Body of pancreas (tissue), 4 donors: ENCODE measurements at places on chromosomes 12 and 14.
A peak's percentile ranks its signal among the peaks of the same experiment; 100 is the strongest.

- no peak for DNase-seq
Observed at GRCh38 chr12:86660488-86661147, 404.4 kb upstream of the MGAT4C start.

GRCh38 chr12:1058423-1058822 lies 67.4 kb downstream of the ERC1 start:
- DNase-seq, result no peak

- no peak for DNase-seq
Observed at GRCh38 chr12:90576707-90577106, 378.3 kb downstream of the CCER1 start.

DNA sequence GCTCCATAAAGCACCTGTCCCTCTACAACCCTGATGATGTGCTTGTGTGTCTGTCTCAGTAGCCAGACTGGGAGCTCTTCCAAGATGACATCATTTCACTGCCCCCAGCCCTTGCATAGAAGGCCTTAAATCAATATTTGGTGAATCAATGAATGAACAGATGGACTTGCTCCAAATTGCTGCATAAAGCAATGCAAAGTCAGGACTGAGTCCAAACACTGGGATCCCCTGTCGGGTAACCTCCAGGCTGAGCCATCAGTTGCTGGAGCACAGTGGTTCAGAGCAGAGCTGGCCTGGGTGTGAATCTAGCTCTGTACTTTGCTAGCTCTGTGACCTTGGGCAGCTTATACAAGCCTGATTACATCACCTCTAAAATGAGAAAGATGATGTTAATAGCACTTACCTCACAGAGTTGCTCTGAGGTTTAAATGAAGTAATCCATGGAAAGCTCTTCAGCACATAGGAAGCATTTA lies 120.3 kb upstream of the VASH1 start:
- peak; percentile 15 for DNase-seq

GRCh38 chr12:32906399-32907165 lies 10.0 kb upstream of the PKP2 start:
- DNase-seq, result no peak

- DNase-seq, result no peak
Observed at GRCh38 chr12:46360908-46361666, 11.5 kb downstream of the SLC38A2 start.

DNA sequence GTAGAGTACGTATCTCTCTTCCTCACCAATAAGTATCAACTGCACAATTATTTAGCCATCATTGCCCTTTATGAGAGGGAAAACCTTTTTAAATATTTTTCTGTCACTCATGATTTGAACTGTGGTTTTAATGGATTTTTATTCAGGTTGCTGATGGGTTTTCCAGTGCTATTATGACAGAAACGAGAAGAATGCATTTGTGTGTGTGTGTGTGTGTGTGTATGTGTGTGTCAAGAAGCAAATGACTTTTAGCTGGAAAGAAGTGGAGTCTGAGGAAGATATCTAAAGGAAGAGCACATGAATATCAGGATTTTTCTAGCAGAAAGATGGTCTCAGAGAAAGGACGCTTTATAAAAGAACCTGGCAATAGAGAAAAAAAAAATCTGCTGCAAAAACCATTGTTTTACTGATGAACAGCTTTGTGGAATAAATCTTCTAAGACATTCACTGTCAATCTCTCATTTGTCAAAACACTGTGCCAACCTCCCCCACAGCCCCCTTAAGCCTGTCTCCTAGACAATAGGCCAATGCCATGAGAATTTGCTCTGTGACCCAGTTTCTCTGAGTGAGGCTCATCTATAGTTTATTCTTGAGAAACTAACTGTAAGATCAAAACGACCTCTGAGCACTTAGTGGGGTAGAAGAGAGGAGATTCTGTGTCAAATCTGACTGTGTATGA lies 417.7 kb downstream of the FLRT2 start:
- no peak for DNase-seq

- no peak for DNase-seq
Observed at GRCh38 chr12:68614105-68614679, 3.5 kb downstream of the RAP1B start.

DNA sequence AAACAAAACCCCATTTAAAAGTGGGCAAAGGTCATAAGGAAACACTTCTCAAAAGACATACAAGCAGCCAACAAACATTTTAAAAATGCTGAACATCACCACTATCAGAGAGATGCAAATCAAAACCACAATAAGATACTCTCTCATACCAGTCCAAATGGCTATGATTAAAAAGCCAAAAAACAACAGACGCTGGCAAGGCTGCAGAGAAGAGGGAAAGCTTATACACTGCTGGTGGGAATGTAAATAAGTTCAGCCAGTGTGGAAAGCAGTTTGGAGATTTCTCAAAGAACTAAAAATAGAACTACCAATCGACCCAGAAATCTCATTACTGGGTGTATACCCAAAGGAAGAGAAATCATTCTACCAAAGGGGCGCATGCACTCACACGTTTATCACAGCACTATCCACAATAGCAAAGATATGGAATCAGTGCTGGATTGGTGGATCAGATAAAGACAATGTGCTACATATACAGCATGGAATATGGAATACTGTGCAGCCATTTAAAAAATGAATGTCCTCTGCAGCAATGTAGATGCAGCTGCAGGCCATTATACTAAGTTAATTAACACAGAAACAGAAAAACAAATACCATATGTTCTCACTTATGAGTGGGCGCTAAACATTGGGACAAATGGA lies 102.1 kb upstream of the DAAM1 start:
- DNase-seq, result no peak

DNA sequence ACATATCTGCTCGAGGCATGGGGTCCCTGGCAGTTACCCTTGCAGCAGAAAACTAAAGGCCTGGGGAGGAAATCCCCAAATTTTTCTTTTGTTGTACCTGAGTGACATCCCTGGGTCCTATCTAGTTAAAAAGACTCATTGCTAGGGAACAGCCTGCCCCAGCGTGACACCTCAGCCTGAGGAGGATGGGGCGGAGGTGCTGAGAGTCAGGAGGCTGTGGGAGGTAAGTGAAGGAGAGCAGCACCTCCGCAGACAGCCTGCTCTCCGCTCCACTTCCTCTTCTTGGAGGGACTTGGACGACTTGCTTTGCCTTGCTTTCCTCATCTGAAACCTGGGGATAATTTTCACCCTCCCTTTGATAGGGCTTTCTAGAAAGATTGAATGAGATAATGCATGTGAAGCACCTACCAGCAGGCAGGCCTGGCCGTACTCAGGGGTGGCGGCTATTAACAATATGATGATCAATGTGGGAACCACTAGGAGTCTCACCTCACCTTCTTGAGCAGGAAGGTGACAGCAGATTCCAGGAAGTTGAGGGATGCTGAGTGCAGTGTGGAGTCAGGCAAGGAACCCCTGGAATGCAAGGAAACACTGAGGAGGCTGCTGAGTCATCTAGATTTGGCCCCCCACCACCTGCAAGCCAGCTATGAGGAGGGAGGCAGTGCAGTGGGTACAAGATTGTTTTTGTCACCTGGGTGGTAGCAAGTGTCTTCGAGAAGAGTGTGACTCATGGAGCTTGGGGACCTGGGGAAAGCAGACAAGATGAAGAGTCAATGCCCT lies 23.2 kb downstream of the UBE3B start:
- DNase-seq, result no peak

GRCh38 chr14:100522616-100523099 lies 64.6 kb downstream of the BEGAIN start:
- no peak for DNase-seq

DNA sequence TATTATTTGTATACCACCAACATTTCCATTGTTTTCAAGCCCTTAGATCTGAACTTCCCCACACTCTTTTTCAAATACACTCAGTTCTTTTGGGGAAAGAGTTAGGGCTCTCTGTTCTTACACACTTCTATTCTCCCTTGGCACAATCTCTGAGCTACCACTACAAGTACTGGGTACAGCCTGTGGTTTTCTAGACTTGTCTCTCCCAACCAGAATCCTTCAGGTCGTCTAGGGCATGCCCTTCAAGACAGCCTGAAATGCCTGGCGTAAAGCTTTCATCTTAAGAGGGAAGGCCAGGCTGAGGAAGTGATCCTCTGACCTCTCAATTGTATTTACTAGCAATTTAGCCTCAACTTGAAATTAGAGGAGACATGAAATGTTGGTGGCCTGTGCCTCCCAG lies 1442.0 kb downstream of the AACS start:
- DNase-seq, result no peak

DNA sequence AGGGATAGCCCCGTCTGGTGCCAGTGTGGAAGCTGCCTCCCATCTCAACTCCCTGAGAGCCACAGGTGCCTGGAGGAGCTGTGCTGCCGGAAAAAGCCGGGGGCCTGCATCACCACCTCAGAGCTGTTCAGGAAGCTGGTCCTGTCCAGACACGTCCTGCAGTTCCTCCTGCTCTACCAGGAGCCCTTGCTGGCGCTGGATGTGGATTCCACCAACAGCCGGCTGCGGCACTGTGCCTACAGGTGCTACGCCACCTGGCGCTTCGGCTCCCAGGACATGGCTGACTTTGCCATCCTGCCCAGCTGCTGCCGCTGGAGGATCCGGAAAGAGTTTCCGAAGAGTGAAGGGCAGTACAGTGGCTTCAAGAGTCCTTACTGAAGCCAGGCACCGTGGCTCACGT lies 25.5 kb upstream of the P2RX4 start:
- no peak for DNase-seq

DNA sequence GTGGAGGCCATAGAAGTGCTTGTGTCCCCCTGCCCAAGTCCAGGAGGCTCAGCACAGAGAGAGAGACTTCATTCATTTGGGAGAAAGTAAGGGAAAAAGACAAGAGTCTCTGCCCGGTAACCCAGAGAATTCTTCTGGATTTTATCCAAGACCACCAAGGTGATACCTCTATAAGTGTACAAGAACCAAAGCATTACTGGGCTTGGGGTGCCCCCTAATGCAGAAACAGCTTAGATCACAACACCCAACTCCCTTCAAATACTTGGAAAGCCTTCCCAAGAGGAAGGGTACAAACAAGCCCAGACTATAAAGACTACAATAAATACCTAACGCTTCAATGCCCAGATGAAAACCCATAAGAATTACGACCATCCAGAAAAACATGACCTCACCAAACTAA lies 119.7 kb upstream of the PDE3A start:
- no peak for DNase-seq

DNA sequence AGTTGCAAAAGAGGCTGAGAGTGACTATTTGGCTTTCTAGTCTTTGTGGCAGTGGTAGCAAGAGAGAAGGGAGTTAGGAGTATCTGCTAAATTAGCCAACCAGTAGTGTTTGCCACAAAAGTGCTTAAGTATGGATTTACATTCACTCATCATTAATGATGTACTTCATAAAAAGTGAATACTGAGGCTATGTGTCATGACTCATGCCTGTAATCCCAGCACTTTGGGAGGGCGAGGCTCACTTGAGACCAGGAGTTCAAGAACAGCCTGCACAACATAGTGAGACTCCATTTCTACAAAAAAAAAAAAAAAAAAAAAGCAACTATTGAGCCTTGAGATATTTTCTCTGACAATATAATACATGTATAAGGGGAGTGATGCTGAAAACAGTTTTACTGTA lies 36.8 kb downstream of the CCDC177 start:
- no peak for DNase-seq

DNA sequence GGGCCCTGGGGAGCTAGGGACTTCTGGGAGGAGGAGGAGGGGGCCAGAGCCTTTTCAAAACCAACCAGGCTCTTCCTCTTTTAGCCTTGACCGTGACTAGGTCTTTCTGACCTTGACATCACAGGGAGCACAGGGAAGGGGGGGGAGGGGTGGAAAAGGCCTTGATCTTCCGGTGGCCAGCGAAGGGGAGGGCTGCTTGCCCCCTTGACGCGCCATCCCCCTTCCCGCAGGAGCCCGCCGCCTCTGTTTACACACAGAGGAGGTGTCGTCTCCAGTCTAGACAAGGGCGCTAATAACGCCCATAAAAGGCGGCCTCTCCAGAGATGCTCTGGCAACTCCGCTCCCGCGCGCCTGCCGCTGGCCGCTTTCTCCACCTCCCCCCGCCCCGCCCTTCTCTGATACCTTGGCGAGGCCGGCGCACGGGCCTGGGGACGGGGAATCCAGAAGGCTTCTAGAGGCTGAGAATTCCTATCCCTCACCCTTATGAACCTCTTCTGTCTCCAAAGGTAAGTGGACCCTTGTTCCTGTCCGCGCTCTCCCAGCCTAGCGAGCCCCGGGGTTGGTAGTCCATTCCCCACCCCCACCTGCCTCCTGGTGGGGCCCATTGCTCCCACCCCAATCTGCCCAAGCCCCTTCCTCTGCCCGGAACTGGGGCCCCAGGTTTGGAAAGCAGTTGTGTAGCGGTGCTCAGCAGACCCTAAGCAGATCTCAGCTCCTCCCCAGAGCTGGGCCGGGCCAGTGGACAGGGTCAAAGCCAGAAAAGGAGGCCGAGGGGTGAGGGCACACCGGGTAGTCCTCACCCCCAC lies 4.9 kb upstream of the HOXC12 start:
- DNase-seq, result no peak

DNA sequence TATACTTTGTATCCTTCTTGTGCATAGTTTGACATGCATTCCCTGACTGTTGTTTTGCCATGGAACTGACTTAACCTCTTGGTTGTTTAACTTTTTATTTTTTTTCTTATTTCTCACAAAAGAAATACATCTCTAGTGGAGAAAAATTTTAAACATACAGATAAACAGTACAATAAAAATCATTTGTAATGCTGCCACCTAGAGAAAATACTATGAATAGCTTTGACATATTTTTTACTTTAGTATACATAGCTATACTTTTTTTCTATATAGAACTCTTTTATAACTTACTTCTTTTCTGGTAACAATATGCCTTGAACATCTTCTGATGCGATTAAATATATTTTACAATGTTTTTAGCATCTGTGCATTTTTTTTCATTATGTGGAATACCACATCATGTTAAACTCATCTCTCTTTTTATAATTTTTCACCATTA lies 184.5 kb downstream of the AKAP6 start:
- DNase-seq, result no peak
